ENCODE measurements at places on chromosomes 12 and 14.
A peak's percentile ranks its signal among the peaks of the same experiment; 100 is the strongest.

GRCh38 chr14:54593860-54594259 lies 26.9 kb downstream of the SAMD4A start:
- DNase-seq: peak; percentile 13

DNA sequence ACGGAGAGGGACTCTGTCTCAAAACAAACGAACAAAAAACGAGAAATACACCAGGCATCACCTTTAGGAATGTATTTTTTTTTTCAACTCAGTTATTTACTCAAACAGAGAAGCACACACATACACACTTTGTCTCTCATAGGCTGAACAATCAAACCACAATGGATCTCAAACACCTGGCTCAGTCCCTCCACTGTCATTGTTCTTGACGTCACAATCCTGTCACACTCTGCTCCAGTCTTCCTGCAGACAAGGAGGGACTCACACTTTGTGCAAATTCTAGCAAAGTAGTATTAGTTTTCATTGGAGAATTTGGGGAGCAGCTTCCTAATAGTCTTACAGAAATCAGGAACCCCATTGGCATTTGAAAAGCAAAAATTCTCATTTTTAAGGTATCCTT lies 727.8 kb downstream of the BCL11B start:
- no peak for DNase-seq

GRCh38 chr12:107847830-107848229 lies 73.3 kb downstream of the ASCL4 start:
- no peak for DNase-seq

GRCh38 chr14:91714805-91715204 lies 17.1 kb downstream of the CATSPERB start:
- DNase-seq: no peak

- DNase-seq: no peak
Observed at GRCh38 chr12:120687578-120688289, 785 bp downstream of the MLEC start.

- DNase-seq: peak; percentile 42
Observed at GRCh38 chr12:121765573-121765972, 27.9 kb downstream of the RHOF start.

- DNase-seq: no peak
Observed at GRCh38 chr14:70827347-70827746, 18.0 kb upstream of the MAP3K9 start.

GRCh38 chr14:75995372-75996041 lies 9.9 kb downstream of the IFT43 start:
- no peak for DNase-seq

DNA sequence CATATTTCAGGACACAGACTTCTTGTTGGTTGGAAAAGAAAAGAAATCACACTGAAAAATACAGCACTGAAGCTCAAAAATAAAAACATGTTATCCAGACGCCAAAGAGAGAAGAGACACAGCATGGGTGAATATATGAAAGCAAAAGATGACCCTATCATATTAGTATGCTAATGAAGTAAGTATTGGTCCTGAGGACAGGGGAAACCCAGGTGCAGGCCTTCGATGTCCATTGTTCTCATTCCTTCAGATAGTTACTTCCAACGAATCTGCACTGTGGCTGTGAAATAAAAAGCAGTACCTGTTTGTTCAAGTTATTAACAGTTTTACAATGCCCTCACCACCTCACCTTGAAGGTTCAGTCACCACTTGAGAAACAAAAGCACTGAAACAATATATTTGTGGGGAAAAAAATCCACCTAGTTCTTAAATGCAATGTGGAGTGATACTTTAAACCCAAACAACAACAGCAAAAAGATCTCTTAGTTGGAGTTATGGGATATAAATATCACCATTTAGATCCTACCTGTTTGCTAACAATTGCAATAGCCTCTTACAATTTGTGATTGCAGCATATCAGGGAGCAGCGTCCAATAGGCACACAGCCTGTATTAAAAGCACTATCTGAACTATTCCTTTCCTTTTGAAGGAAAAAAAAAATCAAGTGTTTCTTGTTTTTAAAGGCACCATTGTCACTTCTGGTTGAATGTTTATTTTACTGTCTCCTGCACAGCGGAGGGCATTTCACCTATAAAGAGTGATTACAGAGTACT lies 188.1 kb downstream of the BCAT1 start:
- DNase-seq: no peak

GRCh38 chr12:116323406-116324386 lies 46.2 kb upstream of the MED13L start:
- DNase-seq: no peak

DNA sequence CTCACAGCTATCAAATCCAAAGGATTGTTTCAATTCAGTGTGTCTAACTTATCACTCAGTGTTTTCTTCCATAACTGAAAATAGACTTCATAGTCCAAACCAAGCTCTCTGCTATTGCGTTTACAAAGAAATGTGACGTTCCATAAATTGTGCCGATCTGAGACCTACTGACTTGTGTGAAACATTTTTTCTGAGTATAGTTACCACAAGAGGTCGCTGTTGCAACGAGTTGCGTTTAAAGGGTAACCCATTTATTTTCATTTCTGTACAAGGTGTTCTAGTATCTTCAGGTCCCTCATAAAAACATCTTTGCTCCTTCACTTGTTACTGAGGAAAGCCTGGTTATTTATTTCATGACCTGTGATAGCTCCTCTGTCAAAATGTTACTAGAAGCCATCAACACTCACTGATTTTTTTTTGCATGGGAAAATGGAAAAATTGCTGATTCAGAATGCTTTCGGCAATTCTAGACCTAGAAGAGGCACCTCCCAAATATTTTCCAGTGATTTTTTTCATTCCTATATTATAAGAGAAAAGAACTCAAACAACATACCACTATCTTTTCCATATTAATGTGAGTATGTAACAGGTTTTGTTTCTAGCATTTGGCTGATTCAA lies 60.9 kb upstream of the OR4E1 start:
- DNase-seq: peak; percentile 6

DNA sequence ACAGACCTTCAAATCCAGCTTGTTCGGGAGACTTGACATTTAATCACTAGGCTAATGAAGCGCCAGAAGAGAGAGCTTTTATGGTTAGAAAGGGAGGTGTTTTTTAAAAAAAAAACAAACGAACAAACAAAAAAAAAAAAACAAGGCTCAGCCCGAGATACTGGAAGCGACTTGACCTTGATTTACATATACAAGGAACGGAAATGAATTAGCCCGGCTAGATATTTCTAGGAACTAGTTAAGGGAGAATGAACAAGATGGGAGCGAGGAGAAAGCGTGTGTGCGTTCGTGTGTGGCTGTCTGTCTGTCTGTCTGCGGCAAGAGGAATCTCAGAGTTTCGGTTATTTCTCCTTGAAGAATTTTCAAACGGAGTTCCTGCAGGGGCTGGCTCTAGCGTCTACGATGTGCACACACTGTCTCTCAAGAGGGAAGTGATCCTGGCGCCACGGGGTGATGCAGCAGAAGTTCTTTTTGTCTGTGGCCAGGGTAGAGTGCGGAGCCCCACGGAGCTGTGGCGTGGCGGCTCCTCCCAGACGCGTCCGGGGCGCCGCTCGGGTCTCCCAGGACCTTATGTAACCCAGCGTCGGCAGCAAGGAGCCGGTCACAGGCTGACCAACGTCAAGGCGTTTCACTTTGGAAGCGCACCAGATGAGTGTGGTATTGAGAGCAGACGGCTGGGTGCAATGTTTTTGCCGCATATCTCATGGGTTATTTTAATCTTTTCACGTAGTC lies 18.8 kb downstream of the SOCS2 start:
- peak; percentile 59 for DNase-seq

GRCh38 chr12:116015525-116015924 lies 262.0 kb downstream of the MED13L start:
- DNase-seq: peak; percentile 14

DNA sequence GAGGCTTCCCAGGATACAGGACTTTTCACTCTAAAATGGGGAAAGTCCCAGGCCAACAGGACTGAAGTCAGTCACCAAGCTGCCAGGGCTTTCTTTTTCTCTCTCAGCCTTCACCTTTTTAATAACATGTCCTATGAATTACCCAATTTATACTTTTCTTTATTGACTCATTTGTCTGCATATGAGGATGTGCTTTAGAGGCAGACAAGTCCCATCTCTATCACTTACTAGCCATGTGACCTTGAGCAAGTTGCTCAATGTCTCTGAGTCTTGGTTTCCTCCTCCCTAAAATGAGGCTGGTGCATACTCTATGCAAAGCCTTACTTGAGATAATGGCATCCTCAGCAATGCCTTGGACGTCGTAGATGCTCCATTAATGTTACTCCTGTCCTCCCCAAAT lies 98.1 kb upstream of the TMPO start:
- no peak for DNase-seq

GRCh38 chr14:61451491-61451890 lies 130.1 kb downstream of the PRKCH start:
- DNase-seq: no peak

DNA sequence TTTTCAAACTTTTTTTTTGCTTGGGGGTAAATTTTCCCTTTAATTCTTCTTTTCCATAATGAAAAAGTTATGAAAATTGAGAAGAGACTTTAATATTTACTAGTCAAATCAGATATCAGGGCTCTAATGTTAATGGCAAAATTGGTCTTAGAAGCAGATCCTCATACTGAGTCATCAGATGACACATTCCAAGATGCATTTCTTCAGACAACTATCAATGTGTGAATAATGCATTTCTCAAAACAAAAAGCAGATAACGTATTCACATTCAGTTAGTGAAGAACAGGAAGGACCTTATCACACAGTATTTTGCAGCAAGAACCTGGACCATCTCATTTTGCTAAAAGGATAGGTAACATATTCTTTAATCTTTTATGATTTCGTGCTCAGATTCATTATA lies 130.7 kb downstream of the GPHN start:
- peak; percentile 24 for DNase-seq

DNA sequence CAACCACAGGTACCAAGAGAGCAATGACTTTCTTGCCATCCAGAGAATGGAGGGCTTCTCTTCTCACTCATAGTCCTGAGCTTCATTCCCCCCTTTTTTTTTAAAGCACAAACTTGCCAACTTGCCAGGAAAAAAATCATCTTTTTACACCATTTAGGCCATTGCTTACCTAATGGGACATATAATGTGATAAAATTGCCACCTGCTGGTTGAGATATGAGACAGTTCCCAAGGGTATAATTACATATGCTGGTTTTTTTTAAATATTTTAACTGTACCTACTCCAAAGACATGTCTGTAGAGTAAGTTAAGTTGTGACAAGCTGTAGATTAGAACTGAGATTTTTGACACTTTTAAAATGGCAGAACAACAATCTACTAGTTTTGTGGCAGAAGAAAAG lies 519.1 kb upstream of the SEL1L start:
- DNase-seq: no peak

DNA sequence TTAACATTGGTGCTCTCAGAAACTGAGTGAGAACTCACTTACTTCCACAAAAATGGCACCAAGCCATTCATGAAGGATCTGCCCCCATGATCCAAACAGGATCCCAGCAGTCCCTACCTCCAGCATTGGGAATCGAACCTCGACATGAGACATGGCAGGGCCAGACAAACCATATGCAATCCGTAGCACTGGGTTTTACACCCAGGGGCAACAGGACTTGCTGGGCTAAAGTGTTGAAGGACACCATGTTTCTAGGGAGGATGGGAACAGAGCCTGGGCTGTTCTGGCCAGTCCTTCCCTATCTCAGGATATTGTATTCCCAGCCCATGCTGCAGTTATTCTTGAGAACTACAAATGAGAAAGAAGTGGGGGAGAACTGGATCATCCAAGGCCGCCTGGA lies 36.6 kb downstream of the SERPINA3 start:
- DNase-seq: no peak

DNA sequence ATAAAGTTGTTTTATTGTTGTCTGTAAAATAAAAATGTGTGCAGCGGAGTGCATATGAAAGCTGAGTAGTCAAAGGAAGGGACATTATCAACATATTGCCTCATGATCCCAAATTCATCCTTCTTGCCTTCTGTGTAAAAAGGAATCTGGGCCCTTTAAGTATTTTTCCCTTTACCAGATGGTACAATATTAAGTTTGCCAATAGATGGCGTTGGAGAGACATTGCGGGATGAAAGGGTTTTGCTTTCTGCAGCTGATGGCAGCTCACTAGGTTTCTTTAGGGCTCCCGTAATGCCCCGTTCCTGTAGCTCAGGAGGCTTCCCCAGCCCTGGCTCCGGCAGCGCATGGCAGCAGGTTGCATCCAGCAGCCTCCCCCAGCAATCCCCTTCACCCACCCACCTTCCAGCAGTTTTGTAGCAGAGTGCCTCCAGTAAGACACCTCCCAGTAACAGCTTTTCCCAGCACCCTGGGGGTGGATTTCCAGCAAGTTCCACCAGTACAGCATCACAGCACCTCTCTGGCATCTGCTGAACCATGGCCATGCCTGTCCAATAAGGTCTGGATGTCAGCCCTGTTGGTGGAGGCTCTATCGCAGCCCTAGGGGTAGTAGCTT lies 354.4 kb downstream of the MED13L start:
- DNase-seq: no peak

GRCh38 chr12:68794653-68795251 lies 13.2 kb upstream of the MDM2 start:
- DNase-seq: peak; percentile 25

GRCh38 chr14:58145936-58146335 lies 6.1 kb downstream of the ARMH4 start:
- DNase-seq: no peak

- DNase-seq: no peak
Observed at GRCh38 chr12:120225852-120226640, 25.1 kb upstream of the RPLP0 start.

DNA sequence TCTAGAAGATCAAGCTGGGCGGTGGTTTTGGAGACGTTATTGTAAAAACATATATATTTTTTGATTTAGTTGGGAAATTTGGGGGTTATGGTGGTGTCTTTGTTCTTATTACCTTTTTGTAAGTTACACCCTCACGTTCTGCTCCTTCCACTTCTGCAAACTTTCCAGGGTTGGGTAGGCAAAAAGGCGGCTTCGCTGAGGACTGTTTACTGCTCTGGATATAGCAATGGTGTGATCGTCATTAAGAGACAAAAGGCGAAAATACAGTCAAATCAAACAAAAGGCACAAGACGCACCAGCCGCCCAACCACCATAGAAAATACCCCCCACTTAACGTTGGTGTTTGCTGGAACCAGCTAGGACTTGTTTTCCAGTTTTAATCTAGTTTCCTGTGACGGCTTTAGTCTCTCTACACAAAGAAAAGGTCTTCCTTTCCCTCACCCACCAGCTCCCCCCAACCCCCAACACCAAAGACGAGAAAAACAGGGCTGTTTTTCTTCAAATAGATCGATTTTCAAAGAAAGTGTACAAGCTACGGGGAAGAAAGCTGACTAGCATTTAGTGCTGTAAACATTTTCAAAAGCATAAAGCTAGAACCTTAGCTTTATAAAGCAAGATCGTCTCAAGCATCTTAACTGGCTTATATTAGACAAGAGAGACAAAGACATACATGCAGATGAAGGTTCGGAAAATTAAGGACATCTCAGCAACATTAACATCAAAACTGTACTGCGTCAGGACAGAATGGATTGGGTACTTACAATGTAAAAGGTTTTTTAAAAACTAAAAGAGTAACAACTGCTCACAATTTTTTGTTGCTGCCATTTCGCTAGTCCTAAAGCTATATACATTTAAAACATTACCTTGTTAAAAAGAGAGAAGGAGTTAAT lies 2.0 kb upstream of the SETD1B start:
- DNase-seq: no peak

- no peak for DNase-seq
Observed at GRCh38 chr12:125371033-125371432, 305.8 kb downstream of the AACS start.
